ENCODE measurements at places on chromosomes 11 and 22.

GRCh38 chr11:469684-470560 lies 19.8 kb downstream of the PTDSS2 start:
- H3K27me3 ChIP-seq = no peaks in the 10 kb centered on the region
- H3K4me1 ChIP-seq = peaks cover 8% of the 10 kb centered on the region
- H3K36me3 ChIP-seq = no peaks in the 10 kb centered on the region
- H3K4me3 ChIP-seq = no peak overlapping the region

- H3K27me3 ChIP-seq = no peaks in the 10 kb centered on the region
- no peaks in the 10 kb centered on the region for H3K4me1 ChIP-seq
- no peak overlapping the region for H3K27ac ChIP-seq
- H3K36me3 ChIP-seq = no peaks in the 10 kb centered on the region
Measured at GRCh38 chr11:104541701-104542100, 356.6 kb downstream of the CASP12 start.

GRCh38 chr11:23903044-23903704 lies 593.7 kb upstream of the LUZP2 start:
- H3K27ac ChIP-seq = peak overlapping the region; percentile 34
- H3K4me3 ChIP-seq = no peak overlapping the region
- no peaks in the 10 kb centered on the region for H3K27me3 ChIP-seq
- no peaks in the 10 kb centered on the region for H3K4me1 ChIP-seq
- H3K36me3 ChIP-seq = no peaks in the 10 kb centered on the region

DNA sequence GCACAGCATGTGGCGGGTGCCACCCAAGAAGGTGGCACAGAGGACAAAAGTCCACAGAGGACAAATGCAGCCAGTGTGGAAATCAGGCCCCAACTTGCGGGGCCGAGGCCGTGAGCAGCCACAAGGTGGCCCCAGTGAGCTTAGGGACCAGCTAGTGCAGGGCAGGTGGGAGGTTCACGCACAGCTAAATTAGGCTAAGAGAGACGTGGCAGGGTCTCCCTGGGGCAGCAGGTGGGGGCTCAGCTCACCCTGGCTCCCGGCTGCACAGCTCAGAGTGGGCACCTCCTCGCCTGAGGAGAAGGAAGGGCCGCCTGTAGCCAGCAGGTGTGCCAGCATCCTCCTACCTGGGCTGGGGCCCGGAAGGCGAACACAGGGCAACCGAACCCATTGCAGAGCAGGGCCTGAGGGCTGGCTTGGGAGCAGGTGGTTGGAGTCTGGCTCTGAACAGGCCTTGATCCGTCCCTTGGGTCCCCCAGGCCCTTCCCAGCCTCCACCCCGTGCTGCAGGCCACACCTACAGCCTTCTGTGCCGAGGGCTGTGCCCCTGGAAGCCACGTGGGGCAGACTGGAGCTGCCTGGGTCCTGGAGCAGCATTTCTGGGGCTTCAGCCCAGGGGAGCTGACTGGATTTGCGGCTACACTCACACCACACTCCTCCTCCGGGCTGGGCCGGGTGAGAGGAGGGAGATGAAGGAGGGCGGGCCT lies 26.1 kb upstream of the CELSR1 start:
- no peak overlapping the region for H3K4me3 ChIP-seq
- peaks cover 10% of the 10 kb centered on the region for H3K4me1 ChIP-seq
- no peaks in the 10 kb centered on the region for H3K27me3 ChIP-seq
- DNase-seq = peak; percentile 81
- H3K36me3 ChIP-seq = no peaks in the 10 kb centered on the region

GRCh38 chr11:105274631-105275030 lies 135.1 kb upstream of the CARD18 start:
- no peaks in the 10 kb centered on the region for H3K36me3 ChIP-seq
- no peaks in the 10 kb centered on the region for H3K27me3 ChIP-seq
- no peak overlapping the region for H3K27ac ChIP-seq
- DNase-seq = no peak
- no peak overlapping the region for H3K4me3 ChIP-seq

- H3K36me3 ChIP-seq = no peaks in the 10 kb centered on the region
- no peak for DNase-seq
- no peak overlapping the region for H3K4me3 ChIP-seq
- H3K27me3 ChIP-seq = no peaks in the 10 kb centered on the region
- H3K27ac ChIP-seq = no peak overlapping the region
Measured at GRCh38 chr11:13313005-13313819, 35.6 kb downstream of the BMAL1 start.

DNA sequence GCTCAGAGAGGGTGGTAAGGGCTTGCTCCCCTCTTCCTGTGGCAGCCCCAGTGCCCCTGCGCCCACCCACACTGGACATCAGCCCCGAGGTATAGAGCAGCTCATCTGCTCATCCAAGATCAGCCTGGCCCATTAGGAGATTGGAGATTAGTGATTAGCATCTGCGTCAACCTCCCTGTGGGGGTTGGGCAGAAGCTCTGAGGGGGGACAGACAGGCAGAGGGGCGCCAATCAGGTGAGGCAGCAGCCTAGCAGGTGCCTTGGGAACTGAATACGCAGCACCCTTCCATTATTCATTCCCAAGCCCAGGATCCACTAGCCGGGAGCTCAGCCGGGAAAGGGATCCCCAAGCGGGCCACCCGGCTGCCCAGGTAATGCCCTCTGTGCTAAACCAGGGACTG lies 11.0 kb downstream of the SMTN start:
- H3K36me3 ChIP-seq = no peaks in the 10 kb centered on the region
- no peaks in the 10 kb centered on the region for H3K27me3 ChIP-seq
- H3K4me1 ChIP-seq = no peaks in the 10 kb centered on the region
- H3K27ac ChIP-seq = no peak overlapping the region

DNA sequence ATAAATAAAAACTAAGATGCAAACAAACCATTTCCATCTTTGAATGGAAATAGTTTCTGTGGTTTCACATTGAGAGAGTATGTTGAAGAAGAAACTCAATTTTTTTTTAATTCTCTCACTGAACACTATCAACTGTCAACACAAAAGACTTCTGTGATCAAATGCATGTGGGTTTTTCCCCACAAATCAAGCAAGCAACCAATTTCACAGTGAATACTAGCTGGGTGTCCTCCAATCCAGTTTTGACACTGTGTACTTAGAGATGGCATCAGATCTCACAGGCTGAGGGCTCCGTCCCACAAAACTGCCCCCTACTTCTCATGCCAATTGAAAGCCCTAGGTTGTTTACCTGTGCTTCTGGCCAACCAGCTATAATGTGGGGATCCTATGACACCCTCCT lies 34.5 kb downstream of the CTSC start:
- DNase-seq = no peak
- H3K27me3 ChIP-seq = no peaks in the 10 kb centered on the region
- no peaks in the 10 kb centered on the region for H3K36me3 ChIP-seq
- H3K4me1 ChIP-seq = peaks cover 8% of the 10 kb centered on the region
- no peak overlapping the region for H3K4me3 ChIP-seq
- no peak overlapping the region for H3K27ac ChIP-seq

GRCh38 chr11:78034623-78035022 lies 11.5 kb upstream of the KCTD14 start:
- H3K4me3 ChIP-seq = no peak overlapping the region
- no peaks in the 10 kb centered on the region for H3K36me3 ChIP-seq
- no peaks in the 10 kb centered on the region for H3K27me3 ChIP-seq
- no peak for DNase-seq
- peaks cover 8% of the 10 kb centered on the region for H3K4me1 ChIP-seq

DNA sequence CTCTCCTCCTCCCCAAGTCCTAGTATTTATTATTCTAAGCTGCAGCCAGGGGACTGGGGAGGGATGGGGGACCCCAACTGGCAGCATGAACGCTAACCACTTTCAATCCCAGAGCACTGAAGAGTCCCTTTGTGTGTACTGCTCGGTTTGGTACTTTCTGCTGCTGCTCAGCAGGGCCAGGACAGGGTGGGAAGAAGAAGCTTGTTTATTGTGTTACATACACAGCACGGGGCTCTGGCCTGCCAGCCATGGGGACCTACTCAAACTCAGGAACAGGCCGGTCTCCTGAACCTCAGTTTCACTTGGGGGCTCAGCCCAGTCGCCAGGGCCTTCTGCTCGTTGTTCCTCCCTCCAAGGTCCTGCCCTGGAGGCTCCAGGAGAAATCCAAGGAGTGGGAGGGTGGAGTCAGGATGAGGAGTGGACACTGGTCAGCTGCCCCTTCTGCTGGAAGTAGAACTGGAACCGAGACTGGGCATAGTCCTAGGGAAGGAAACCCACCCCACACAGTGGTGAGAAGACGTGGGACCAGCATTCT lies 616 bp upstream of the CPT1B start:
- no peak overlapping the region for H3K4me3 ChIP-seq
- no peaks in the 10 kb centered on the region for H3K27me3 ChIP-seq
- peaks cover 11% of the 10 kb centered on the region for H3K4me1 ChIP-seq

Measured in hepatocyte (in vitro differentiated cells).